ENCODE measurements at places on chromosomes 6 and 20.
A peak's percentile ranks its signal among the peaks of the same experiment; 100 is the strongest.

GRCh38 chr20:10672624-10673127 is 1.1 kb downstream of the JAG1 start:
- DNase-seq = peak; percentile 36

DNA sequence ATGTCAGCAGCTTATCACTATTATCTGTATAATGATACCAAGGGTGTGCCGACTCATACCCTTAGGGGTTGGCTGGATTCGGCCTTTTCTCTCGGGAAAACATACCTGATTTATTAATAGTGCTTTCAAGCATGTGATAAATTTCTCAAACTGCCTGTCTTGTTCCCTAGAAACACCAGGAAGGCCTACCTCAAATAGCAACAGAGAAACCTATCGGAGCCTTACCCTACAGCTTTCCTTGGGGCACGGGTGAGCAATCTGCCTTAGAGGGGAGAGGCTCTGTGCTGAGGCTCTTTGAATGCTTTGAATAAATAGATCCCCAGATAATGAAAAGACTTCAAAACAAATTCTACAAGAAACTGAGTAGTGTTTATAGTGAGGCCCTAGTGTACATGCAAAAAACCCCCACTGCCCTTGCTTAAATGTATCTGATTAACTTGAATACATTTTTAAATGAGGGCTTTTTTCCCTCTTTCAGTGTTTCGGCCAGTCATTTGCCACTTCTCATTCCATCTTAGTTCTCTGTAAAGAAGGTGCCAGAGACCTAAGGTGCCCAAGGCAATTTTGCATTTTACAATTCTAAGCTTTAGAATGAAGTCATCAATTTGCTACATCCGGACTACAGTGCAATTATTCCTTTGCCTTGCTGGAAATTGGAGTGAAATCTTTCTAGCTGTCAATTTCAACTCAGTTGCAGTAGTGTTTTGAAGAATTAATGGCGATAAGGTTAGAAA is 320.1 kb downstream of the ESR1 start:
- DNase-seq = no peak

- DNase-seq = no peak
Observed at GRCh38 chr6:20770773-20771172, 236.5 kb downstream of the CDKAL1 start.

GRCh38 chr6:43125119-43125518 is 46.0 kb upstream of the SRF start:
- DNase-seq = no peak

DNA sequence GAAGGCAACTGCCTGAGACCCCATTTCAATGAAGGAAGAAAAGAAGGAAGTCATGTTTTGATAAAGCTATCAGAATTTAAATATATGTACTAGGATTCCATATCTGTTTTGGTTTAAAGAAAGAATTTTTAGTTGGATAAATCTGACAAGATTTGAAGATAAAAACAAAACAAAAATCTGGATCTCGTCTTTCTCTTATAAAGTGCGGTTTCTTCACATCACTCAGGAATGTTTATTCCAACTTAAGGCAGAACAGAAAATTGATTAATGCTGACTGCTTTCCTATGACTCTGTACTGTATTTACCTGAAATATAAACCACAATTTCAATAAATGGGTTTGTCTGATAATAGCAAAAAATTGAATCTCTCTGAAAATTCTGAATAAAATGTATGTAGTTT is 439.7 kb downstream of the RFPL4B start:
- no peak for DNase-seq

DNA sequence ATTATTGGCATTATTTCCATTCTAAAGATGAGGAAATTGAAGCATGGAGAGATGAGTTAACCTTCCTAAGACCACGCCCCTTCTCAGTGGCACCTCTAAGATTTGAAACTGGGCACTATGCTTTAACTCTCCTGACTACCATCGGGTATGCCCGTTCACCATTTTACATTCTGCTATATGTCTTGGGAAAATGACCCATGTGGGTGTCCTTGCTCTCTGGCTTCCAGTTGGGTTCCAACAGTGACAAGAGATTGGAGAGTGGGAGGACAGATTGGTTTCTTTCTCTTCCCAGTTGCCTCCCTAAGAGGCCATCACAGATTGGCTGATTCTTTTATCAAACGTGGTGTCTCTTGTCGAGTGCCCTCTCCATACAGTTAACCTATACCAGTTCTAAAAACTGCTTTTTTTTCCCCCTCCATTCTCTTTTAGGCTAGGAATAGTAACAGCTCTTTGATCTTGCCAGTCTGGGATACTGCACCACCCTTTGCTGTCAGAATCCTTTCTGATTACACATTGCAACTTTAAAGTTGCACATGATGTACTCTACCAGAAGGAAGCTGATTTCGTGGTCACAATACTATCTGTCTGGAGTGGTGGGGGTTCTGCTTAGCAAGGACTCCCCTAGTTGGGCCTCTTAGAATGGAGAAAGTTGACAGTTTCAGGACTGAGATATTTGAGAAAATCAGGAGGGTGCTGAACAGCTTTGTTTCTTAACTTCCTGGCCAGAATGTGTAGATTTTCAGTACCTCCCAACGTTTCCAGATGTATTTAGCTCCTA is 88.0 kb upstream of the ELOVL5 start:
- no peak for DNase-seq

GRCh38 chr6:30893001-30893591 is 8.8 kb downstream of the DDR1 start:
- no peak for DNase-seq

GRCh38 chr6:25065666-25066065 is 129.9 kb upstream of the RIPOR2 start:
- no peak for DNase-seq

DNA sequence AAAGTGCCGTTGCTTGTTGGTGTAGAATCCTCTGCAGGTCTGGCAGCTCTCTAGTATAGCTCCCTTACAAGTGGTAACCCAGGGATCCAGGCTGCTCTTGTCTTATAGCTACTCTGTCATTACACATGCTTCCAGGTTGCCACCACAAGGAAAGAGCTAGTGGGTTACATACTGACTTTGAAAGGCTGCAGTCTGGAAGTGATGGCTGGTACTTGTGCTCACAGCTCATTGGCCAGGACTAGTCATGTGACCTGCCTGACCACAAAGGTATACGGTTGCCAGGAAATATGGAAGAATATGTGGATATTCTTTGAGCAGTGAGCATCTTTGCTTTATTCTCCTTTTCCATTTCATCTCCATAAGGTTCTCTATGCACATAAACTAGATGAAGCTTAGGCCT is 46.0 kb downstream of the RREB1 start:
- DNase-seq = no peak

DNA sequence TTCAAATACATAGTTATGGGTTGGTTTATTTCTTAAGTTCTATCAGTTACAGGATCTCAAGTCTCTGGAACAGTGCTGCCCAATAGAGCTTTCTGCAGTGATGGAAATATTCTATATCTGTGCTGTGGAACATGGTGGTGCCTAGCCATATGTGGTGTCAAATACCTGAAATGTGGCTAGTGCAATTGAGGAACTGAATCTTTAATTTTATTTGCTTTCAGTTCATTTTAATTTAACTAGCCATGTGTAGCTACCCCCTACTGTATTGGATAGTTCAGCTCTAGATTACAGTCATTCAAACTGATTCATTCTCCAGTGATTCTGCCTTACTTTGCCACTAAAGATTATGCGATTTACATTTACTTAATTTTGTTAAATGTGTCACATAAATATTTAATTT is 503.2 kb downstream of the CDKAL1 start:
- DNase-seq = no peak

- DNase-seq = no peak
Observed at GRCh38 chr6:89566930-89567629, 71.5 kb downstream of the LYRM2 start.

DNA sequence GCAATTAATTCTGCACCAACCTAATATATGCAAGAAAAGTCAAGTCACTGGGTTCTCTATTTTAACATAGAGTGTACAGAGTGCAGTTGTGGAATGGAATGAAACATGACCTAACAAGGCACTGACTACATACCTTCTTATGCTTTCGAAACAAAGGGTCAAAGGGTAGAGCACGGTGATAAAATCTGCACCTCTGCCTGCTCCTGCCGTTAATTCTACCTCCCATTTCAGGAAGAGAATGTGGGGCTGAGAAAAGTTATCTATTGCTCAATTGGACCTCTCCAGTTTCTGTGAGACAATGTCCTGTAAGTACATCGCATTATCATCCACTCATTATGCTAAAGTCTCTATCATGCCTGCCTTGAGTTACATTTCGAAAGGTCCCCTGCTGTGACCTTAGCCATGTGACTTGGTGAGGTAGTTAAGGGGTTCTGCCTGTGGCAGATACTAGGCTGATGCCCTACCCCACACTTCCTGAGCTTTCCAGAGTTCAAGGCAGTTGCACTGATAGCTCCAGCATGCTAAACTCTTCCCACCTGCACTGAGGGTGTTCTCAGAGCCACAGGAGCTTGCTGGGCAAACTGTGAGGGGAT is 14.0 kb upstream of the MOCS1 start:
- DNase-seq = no peak

DNA sequence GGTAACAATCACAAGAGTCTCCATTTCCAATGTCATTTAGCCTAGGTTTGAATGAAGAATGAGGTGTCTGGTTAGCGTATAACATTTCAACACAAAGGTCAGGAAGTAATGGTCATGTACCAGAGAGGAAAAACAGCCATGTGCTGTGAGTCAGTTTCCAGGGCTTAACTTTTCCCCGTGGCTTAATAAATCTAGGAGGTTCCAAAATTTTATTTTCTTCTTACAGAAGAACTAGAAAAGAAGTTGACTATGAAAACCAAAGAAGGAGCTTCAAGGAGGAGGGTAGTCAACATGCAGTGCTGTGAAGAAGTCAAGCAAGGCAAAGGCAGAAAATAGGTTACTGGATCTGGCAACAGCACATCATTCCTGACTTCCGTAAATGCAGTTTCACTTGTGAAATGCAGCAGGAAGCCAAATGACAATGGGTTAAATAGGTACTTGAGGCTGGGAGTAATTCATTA is 8.4 kb upstream of the GABRR2 start:
- no peak for DNase-seq

GRCh38 chr6:753486-753885 is 60.5 kb upstream of the EXOC2 start:
- no peak for DNase-seq

DNA sequence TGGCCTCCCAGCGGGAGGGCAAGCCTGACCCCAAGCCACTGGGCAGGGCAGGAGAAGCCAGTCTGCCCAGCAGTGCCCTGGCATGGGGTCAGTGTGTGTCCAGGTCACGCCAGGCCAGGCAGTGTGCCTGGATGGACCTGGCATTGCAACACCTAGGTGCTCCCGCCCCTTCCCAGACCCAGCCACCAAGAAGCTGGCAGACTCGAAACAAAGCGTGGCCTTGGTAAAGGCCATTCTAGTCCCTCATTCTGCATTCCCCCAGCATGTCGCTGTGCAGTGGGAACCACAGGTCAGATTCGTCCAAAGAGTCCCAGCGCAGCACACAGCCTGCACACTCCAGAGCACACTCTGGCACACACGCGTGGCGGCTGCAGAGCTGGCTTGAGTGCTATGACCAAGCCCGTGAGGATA is 19.3 kb upstream of the APMAP start:
- no peak for DNase-seq

DNA sequence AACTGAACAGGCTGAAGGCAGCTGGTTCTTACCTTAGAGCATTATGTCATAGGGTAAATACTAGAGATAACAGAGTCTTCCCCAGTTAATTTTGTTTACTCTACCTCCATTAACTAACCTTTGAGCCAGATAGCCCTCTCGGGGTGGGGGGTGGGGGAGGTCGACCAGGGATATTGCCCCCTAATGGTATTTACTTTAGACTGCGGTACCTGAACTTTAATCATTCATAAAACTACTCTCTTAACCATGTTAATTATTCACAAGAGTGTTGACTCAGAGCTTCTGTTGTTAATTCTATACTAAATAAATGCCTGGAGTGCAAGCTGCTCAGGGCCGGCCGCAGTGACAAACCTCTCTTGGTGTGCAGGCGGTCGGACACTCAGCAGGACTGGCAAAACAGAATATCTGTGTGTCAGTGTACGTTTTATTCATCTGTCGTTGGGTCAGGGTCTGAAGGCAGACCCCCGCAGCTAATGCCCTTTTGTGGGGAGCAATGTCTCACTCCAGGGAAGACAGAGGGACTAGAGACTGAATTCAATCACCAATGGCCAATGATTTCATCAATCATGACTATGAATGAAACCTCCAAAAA is 152.4 kb upstream of the COL21A1 start:
- no peak for DNase-seq

DNA sequence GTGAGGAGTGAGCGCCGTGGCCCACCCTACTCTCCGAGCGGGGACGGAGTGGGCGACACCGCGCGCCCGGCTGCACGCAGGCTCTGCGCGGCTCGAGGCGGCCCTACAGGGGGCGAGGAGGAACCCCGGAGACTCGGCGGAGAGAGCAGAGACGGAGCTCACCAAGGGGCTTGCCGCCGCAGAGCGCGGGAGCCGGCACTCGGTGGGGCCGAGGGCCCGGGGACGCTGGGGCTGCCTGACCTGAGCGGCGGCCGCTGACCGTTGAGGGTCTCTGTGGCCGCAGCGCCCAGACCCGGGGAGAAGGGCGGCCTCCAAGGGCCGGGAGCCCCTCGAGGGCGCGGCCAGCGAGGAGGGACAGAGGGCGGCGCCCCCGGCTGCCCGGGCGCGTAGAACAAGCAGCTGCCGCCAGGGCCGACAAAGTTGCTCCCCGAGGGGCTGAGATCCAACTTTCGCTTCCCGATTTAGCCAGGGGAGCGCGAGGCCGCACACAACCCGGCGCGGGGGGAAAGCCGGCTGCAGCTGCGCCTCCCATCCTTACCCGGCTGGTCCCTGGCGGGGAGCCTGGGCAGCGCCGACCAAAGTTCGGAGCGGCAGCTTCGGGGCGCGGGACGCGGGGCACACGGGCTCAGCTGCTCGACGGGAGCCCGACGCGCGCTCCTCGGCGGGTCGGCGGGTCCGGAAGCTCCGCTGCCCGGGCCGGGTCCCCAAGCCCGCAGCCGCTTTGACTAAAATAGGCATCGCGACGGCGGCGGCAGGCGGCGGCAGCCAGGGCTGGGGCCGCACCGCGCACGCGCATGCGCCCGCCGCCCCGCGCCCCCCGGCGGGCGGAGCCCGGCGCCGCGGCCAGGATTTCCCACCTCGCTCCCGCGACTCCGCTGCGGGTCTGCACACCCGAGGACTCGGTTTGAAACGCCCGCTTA is 43.1 kb downstream of the POPDC3 start:
- no peak for DNase-seq

DNA sequence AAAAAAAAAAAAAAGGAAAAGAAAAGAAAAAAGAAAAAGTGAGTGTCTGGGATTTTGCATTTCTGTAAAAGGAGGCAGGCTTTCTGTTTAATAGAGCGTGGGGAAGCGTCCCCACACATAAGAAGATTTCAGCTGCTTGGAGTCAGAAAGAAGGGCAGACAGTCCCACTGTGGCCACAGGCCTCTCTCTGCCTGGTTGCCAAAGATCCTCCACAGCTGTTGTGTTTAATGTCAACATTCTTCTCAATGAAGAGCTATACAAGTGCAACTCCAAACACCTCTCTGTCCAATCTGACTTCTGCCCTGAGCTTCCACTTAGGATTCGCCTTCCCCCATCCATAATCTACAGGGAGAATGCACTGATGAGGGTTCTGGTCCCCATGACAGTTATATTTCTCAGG is 64.3 kb upstream of the MLN start:
- no peak for DNase-seq

All from stimulated activated CD8-positive, alpha-beta memory T cell treated with anti-CD3 and anti-CD28 coated beads, Interleukin-4, amount 100 ng/mL, for 24 hours (primary cell).